Stimulated activated CD8-positive, alpha-beta memory T cell treated with anti-CD3 and anti-CD28 coated beads, Interleukin-2, amount 100 ng/mL, for 1 hour (primary cell): ENCODE measurements at places on chromosomes 12 and 14.

GRCh38 chr12:26124446-26125399, at the start of gene BHLHE41:
BHLHE41 (minus strand) TSS chr12:26125037; CDS start chr12:26124779, 258 bp downstream.
- no peak for DNase-seq

DNA sequence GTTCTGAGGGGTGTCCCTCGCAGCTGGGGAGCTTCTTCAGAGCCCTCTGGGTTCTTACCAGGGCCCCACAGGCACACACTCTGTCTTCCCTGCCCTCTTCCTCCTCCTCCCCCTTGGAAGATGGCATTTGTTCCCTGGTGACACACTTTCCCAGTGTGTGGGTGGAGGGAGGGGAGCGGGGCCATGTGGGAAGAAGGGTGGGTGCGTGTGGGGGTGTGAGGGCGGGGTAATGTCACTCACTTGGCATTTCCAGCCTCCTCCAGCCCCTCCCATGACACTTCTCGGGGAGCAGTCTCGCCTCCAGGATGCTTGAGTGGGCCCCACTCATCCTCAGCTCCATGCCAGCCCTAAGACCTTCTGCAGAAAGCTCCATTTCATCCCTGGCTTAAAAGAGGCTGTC, 61.3 kb downstream of the ADCK1 start:
- DNase-seq, result no peak

GRCh38 chr12:99439399-99439798, 208.2 kb upstream of the GARIN6 start:
- DNase-seq, result no peak

DNA sequence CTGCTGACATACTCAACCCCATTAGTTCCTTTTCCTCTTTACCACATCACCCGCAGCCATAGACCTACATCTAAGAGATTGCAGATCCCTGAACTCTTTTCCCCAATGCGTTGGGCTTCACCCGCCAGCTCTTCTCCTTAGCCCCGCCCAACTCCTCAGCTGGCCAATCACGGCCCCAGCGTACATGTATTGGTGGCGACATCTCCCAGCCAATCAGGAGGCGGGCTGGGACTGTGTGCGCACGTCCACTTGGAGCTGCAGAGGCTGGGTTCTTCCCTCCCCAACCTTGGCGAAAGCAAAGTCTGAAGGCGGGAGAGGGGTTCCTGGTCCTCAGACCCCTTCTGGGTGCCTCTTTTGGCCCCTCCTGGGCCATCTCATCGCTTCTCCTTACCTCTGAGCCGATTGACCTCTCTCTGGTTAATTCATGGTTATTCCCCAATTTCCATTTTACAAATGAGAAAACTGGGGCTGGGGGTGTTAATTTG, 11.0 kb downstream of the PDE1B start:
- DNase-seq, result peak; percentile 68

DNA sequence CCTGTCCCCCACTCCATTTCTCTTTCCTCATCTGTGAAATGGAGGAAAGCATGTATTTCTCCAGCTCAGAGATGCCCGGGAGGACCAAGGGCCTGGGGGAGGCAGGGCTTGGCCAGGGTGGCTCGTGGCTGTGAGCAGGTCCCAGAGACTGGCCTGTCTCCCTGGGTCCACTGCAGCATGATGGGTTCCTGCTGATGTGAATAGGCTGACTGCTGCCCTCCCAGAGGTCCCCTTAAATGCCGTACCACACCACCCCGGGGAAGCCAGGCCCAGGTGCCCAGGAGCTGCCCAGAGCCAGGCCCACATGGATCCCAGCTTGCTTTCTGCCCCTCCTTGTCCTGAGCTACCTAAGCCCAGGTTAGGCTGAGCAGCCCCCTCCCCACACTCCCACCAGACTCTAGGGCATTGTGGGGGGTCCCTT, 158.2 kb upstream of the C14orf180 start:
- no peak for DNase-seq

- DNase-seq, result no peak
These were observed 84.3 kb upstream of the NELL2 start for GRCh38 chr12:44960423-44960822.

DNA sequence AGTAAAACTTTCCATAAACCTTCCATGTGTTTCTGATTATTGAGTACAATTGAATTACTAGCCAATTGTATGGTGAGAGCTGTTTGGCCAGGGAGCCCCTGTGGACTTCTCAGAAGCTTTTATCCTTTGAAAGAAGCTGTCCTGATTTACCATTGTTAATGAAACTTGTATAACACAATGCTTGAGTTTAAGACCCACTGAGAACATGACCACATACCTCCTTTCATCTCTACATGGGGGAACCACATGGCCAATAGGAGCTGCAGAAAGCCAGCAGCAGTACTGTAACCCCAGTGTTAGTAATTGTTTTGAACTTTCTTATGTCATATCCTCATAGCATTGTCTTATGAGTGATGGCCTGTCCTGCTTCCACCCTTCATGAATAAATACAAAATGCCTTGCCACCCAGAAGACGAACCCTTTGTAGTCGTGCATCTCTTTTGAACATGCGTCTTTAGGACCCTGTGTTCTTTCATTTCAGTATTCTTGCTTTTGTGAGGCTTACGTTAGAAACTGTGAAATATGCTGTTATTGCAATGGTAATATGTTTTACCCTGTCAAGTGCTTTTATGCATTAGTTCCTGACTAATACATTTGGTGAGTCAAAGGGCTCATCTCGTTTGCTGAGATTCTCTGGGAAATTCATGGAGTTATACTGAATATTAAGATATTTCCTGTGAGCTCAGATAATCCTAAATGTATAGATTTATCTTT, 815.7 kb downstream of the NRXN3 start:
- DNase-seq, result no peak

GRCh38 chr12:30622509-30622908, 73.2 kb downstream of the IPO8 start:
- DNase-seq, result no peak

DNA sequence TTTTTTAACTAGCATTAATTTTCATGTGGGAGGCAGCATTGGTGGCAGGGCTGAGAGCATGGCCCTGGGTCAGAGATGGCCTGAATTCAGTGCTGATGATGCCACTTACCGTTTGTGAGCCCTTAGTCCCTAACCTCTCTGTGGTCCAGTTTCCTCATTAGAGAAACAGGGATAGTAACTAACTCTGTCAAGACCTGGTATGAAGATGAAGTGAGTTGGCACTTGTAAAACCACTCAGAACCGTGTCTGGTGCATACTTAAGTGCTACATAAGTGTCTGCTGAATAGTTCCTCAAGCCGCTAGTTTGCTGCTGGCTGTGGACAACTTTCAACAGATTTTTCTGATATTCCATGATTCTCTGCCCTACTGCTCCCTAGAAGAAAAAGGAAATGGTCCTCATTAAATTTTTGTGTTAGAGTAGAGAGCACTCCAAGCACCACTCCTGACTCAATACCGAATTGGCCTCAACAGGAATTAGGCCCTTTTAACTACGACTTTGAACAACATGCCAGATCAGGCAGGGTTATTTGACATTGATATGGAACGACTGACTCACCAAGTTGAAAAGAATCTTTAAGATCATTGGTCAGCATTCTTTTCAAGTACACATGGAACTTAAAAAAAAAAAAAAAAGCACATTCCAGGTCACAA, 250.2 kb downstream of the ANO2 start:
- DNase-seq, result no peak

DNA sequence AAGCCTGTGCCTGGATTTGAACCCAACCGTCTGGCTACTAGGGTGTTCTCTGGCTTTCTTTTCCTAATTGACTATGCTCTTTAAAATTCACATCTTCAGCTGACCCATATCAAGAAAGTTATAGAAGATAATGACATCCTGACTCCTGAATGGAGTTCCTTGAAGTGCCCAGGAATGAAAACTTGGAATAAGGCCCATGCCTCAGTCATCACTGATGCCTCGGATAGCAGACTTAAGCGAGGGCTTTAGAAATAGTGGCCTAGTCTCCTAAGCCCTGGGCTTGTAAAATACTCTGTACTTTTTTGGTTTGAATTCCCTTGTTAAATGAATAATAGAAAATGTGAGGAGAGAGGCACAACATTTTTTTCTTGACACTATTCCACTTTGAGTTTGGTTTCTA, 39.0 kb downstream of the CHST11 start:
- no peak for DNase-seq

GRCh38 chr12:42862055-42862454, 272.5 kb upstream of the PRICKLE1 start:
- no peak for DNase-seq
